ENCODE measurements at places on chromosomes 1 and 21.

DNA sequence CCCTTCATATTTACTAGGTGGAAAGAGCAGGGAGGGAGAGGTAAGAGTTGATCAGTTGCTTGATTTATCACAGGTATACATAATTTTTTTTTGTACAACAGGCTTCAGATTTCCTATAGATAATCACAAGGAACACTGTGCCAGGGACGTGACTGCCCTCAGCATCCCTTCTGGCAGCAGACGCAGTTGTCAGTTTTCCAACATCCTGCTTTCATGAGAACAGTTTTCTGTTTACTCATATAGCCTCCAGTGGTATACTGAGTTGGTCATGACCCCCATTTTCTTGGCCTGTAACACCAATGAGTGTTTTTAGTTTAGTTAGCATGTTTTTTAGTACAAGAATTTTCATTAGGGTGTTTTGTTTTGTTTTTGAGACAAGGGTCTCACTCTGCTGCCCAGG is 37.9 kb upstream of the PTPRF start:
- DNase-seq, result no peak

DNA sequence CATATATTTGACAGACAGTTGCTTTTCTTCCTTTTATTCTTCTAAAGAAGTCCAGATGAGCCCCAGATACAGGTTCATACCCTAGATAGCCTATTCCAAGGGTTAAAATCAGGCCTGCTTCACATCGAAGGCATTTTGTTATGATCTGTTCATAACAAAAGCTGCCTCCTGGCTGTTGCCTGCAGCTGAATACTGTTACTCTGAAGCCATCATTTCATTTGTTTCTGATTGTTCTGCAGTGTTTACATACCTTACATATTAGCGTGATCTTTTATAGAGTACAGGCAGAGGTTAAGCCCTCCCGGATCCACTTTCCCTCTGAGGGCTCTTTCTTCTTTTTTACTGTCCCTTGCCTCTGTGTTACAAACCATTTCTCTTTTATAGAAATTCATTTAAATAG is 219.0 kb upstream of the HOOK1 start:
- DNase-seq, result no peak

DNA sequence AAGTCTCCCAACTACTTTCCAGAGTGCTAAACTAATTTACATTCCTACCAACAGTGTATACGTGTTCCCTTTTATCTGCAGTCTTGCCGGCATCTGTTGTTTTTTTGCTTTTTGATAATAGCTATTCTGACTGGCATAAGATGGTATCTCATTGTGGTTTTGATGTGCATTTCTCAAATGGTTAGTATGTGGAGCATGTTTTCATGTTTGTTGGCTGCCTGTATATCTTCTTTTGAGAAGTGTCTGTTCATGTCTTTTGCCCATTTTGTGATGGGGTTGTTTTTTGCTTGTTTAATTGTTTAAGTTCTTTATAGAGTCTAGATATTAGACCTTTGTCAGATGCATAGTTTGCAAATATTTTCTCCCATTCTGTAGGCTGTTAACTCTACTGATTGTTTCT is 46.6 kb downstream of the MAST2 start:
- DNase-seq, result no peak

DNA sequence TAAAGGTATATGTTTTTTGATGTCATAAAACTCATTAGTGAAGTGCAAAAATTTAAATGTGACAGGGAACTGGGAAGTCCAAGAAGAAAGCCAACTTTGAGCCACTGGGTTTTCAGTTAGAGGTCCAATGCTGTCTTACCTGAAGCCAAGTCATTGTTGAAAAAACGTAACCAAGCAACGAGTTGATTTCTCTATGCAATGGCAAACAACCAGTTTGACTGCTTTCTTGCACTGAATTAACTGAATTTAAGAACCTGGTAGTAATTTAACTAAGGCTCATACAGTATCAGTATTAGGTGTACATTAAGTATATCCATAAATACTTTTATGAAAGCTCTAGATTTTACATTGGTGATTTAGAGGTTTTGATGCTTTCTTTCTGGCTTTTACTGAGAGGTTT is 20.2 kb upstream of the S1PR1 start:
- DNase-seq, result no peak

DNA sequence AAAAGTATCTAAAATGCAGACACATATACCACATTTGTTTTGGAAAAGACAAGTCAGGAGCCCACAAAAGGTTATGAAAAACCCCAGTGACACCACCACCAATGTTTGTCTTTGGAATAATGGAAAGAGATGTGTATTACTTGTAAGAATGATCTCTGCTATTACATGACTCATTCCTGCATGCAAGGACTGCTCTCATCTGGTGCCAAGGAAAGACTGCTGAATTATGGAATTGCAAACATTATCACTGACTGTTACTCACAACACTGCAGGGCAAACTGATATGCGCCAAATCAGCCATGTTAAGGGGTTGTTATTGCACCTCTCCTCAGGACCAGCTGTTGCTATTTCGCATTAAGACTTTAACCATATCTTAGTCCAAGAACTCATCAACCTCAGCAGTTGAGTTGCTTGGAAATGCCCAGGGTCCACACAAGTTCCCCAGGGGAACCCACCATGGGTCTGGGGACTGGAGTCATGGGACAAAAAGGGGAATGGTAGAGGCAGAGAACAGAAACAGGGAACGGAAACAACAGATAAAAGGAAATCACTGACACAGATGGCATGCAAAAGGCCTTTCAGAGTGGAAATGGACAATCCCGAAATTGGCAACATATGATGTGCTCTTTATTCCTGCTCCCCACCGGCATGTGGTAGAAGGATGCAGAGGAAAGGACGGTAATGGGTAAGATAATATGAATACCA is 34.4 kb downstream of the CAPZB start:
- no peak for DNase-seq

GRCh38 chr1:89904219-89904980 is 83.6 kb downstream of the LRRC8D start:
- no peak for DNase-seq

DNA sequence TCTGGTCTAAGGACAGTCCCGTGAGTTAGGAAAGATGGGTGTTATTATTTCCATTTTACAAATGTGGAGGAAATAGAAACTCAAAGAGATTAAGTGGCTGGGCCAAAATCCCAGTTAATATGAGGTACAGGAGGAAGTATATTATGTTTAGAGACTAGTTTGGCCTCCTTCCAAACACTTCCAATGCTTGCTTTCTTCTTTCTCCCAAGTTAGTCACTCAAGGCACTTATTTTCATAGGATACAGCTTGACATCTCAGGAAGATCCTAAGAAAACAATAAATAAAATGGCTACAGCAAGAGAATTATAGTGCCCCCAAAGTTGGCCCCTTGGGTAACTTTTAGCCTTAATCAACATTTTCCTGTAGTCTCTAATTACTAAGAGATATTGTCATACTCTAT is 47.5 kb upstream of the IPO9 start:
- no peak for DNase-seq
